Effector memory CD4-positive, alpha-beta T cell (primary cell): ENCODE measurements at places on chromosomes 13 and 19.

DNA sequence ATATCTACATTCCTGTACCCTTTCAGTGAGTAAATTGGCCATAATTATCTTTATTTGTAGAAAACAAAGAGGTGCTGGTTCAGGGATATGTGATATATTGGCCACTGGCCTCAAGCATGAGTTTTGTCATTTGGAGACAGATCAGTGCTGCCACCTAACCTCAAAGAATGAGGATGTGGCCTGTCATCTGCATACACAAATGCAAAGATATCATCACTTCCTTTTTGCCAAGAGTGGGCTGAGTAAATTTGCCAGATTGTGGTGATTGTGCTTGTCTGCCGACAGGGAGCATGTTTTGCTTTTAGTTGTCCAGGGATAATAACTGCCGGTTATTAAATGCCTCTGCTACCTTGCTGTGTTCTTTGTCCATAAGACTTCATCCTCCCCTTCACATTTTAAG is 44.2 kb downstream of the WASF3 start:
- DNase-seq: no peak

- no peak for DNase-seq
Observed at GRCh38 chr19:38928391-38929001, 2.1 kb downstream of the SARS2 start.

- DNase-seq: no peak
Observed at GRCh38 chr19:5339950-5340636, 519 bp downstream of the PTPRS start.

DNA sequence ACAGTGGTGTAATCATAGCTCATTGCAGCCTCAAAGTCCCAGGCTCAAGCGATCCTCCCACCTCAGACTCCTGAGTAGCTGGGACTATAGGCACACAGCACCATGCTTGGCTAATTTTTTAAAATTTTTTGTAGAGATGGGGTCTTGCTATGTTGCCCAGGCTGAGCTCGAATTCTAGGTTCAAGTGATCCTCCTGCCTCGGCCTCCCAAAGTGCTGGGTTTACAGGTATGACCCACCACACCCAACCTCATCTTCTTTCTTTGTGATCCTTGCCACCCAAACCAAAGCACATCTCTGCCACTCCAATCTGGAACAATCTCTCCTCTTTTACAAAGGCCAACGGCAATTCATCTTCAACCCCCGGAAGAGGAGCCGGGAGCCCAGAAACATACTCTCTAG is 38.6 kb downstream of the INSR start:
- no peak for DNase-seq

GRCh38 chr13:21595546-21595822 is 8.5 kb downstream of the MICU2 start:
- no peak for DNase-seq

- DNase-seq: no peak
Observed at GRCh38 chr19:20359933-20360720, 193.1 kb downstream of the ZNF486 start.

DNA sequence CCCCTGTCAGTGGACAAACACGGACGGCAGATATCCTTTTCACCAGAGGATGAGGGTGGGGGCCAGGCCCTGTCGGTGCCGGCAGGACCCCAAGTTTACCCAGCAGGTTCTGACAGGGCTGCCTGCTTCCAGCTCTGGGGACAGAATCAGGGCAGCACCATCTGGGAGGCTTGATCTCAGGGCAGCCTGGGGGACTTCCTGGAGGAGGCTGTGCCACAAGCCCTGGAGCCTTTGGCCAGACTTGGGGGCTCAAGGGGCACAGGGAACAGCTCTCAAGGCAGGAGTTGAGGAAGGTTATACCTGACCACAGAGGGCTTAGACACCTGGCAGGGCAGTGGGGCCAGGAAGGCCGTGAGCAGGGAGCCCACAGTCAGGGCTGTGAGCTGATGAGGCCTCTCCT is 45.2 kb downstream of the COMP start:
- no peak for DNase-seq
